ENCODE measurements at places on chromosomes 5 and 9.

GRCh38 chr5:13572163-13572562, 372.3 kb downstream of the DNAH5 start:
- no peak for DNase-seq

DNA sequence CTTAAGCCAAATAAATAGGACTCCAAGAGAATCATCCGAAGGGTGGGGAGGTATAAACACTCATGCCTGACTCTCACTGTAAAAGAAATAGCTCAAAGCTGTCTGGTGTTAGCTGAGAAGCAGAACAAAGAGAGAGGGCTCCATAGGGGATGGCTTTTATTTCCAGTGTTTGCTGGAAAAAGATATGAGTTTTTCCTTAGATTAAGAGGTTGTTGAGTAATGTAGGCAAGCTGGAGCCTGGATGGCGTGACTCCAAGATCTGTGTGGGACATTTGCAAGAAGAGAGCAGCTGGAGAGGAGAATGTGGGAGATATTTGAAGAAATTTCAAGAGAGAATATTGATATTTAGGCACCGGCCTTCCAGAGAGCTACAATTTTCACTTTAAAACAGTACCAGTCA, 793.7 kb upstream of the RGMB start:
- DNase-seq = no peak

GRCh38 chr9:90340421-90340820, 302.2 kb downstream of the DIRAS2 start:
- no peak for DNase-seq

- DNase-seq = no peak
Observed at GRCh38 chr5:100575815-100576214, 40.6 kb downstream of the FAM174A start.

GRCh38 chr5:146813346-146814157, 65.0 kb downstream of the PPP2R2B start:
- DNase-seq = no peak

- no peak for DNase-seq
Observed at GRCh38 chr5:167845952-167846351, 445.5 kb upstream of the WWC1 start.

- no peak for DNase-seq
Observed at GRCh38 chr5:74954919-74955318, 88.7 kb upstream of the FAM169A start.

DNA sequence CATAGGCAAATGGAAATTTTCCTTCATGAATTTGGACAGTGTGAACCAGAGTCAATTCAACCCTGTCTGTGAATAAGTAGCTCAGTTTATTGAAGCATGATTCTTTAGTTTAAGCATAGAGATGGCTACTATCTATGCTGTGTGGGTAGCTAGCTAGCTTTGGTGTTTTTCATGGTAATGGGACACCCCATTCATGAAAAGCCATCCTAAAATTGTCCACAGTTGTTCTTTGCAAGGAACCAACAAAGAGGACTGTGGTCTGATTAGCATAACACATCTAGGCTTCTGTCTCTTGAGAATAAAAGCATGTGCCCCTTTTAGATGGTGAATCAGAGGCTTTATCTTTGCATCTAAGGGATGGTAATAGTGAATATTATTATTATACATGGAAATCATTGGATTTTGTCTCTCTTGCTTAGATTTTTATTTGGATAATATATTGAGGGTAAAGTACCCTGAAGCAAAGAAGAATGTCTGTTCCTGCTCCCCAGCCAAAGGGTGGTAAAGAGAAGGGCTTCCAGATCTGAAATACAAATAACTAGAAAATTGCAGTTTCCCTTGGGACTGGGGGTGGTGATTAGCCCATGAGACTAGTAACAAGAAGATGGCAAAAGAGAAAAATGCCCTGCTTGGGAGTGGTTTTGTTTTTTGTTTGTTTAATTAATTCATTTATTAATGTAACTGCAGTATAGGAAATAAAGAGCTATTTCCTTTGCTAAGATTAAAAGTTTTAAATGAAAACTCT, 624.2 kb upstream of the ZNF608 start:
- no peak for DNase-seq

DNA sequence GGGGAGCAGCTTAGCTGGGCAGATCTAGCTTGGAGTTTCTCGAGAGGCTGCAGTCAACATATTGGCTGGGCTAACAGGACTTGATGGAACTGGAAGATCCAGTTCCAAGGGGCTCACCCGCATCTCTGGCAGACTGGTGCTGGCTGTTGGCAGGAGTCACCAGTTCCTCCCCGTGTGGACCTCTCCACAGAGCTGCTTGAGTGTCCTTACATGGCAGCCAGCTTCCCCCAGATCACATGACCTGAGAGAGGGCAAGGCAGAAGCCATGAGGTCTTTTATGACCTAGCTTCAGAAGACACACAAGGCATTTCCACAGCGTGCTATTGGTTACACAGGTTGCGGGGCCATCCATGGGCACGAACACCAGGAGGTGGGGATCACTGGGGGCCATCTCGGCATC, 26.4 kb upstream of the RXRA start:
- DNase-seq = no peak

GRCh38 chr5:54927097-54927746, 58.2 kb downstream of the ESM1 start:
- no peak for DNase-seq

- no peak for DNase-seq
Observed at GRCh38 chr9:124214596-124215367, 43.0 kb upstream of the NEK6 start.

DNA sequence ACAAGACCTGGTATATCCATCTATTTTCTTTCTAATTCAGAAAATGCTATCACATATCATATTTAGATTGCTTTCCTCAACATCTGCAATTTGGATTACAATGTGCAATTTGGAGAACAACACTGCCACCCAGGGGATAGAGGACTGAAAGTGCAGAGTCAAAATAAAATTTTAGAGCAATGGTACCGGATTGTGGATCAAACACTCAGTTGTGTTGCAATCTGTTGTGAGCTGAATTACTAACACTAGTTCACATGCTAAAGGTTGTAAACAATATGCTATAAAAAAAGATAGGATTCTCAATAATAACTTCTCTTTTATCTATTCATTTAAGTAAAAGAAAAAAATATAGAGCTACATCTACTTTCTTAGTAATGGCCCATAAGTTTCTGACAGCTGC, 11.9 kb upstream of the SRFBP1 start:
- no peak for DNase-seq

GRCh38 chr9:18623221-18624079, 149.5 kb downstream of the ADAMTSL1 start:
- DNase-seq = no peak

DNA sequence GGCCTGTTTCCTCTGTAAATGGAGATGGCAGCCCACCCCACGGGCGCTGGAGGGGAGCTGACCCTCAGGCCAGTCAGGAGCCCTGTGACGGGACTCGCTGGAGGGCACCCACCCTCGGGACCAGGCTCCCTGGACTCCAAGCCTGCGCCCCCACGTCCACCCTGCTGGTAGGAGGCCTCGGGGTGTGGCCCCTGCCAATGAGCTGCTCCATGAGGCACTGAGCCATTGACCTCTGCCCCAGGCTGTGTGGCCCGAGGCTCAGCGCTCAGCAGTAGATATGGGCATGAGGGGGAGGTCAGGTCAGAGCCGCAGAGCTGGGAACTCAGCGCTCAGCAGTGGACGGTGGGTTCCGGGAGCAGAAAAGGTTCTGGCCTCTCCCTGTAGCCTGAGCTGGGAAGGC, 52.3 kb upstream of the EGFL7 start:
- no peak for DNase-seq

DNA sequence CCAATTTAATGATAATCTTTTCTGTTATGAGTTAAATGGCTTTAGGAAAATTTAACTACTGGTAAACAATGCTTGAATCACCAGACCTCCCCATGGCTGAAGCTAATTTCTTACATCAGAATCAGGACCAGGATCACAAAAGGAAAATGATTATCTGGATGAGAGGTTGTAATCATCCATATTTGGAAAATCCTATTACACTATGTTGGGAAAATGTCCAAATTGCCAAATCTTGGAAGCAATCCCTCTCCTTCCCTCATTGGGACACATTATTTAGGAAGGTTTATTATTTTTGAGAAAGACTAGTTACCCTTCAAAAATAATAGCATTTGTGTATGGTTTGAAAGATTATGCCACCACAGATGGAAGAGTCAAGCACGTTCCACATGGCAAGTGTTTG, 130.7 kb upstream of the MINAR2 start:
- no peak for DNase-seq

GRCh38 chr9:112787978-112788377, 37.4 kb downstream of the SNX30 start:
- no peak for DNase-seq

DNA sequence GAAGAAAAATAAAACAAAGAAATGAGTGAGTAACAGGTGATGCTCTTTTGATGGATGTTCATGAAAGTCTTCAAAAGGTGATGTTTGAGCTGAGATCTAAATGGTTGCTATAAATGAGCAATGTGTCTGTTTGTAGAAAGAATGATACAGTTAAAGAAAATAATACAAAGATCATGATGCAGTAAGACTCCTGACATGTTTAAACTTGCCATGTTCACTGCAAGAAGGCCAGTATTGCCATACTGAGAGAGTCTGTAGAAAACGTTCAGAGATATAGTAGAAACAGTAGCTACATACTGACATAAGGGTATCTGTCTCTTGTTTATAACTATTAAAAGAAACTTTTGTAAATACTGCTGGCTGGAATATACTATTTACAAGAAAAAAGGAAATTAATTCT, 1609.2 kb upstream of the ACO1 start:
- no peak for DNase-seq

DNA sequence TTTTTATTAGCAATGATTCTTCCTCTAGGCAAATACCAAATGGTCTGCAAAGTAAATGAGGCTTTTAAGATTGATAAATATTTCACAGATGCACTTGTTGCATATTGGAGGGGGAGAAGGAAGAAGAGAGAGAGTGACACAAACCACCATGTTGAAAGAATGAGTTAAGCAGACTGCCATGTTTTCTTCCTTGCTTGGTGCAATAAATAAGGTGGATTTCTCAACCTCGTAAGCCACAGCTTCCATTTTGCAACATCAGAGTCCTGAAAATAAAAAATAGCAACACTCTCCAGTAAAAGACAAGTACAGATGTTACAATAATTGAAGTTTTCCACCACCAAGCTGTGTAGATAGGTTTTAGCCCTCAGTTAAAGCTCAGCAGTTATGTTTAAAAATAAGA, 202.9 kb downstream of the SGCD start:
- DNase-seq = no peak

- DNase-seq = no peak
Observed at GRCh38 chr9:87113874-87114273, 166.6 kb upstream of the GAS1 start.

DNA sequence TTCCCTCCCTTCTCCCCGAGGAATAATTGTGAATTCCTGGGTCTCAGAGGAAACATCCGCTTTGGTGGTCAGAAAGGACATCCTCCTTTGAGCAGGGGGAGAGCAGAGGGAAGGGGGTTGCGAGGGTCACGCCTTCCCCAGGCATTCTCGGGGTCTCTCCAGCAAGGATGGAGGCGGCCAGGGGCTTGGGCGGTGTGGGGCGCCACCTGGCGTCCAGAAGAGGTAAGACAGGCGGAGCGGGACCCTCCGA, 129.1 kb downstream of the KCNIP1 start:
- peak; percentile 53 for DNase-seq

DNA sequence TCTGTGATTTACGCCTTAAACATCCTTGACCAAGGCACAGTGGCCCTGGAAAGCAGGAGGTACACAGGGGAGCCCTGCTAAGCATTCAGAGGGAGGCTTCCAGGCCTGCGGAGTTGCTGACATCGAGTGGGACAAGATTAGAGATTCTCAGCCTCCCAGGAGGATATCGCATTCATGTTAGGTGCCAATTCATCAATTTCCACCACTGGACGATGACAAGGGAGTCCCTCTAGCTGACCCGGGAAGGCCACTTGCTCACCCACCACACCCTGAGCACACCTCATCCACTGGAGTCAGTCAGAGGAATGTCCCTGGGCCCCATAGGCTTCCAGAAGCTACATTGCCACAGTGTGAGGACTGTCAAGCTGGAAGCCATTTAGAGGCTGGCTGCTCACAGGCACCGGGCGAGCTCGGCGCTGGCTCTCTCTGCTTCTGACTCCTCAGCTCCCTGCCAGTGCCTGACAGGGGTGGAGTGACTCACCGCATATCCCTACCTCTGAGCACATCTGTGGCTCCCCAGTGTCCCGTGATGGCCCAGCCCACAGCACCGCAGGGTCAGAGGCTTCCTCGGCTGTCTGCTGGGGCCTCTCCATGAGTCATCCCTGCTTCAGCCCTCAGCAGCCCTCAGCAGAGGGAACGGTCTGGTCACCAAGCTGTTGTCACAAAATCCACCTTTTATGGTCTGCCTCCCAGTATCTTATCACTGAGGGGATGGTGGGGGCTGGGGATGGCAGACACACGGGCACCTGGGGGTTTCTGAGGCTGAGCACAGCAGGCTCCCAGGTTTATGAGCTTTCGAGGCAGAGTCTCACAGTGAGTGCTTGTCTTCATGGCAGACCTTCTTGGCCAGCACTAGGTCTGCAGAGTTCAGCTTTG, 117.5 kb downstream of the ZNF608 start:
- DNase-seq = no peak

- no peak for DNase-seq
Observed at GRCh38 chr5:140151144-140152021, 23.6 kb upstream of the CYSTM1 start.

GRCh38 chr9:122329597-122329996, 41.2 kb upstream of the PTGS1 start:
- DNase-seq = no peak

GRCh38 chr5:102536323-102536928, 37.6 kb upstream of the SLCO6A1 start:
- no peak for DNase-seq

GRCh38 chr9:115213818-115214334, 95.9 kb upstream of the TNC start:
- DNase-seq = no peak

- DNase-seq = no peak
Observed at GRCh38 chr5:171957591-171958251, 48.7 kb downstream of the FBXW11 start.

GRCh38 chr9:87751423-87751822, 25.5 kb downstream of the CTSL start:
- no peak for DNase-seq

DNA sequence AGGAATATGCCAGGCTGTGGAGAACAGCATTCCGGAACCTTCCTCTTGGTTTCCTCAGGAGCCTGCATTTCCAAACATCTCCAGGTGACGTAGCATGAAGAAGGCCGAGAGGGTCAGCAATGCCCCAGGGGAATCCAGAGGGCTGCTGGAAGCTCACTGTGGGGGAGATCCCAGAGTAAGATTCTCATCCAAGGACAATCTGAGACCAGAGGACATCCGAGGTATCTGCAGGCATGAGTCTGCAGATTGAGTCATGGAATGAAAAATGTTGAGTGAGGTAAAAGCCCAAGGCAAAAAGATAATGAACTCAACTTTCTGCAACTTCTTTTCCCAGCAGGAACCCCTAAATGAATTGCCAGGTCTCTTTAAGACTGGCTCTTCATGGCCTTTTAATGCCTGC, 73.5 kb downstream of the KIF4B start:
- DNase-seq = no peak

- DNase-seq = no peak
Observed at GRCh38 chr9:77679088-77679487, 31.0 kb upstream of the GNA14 start.

- no peak for DNase-seq
Observed at GRCh38 chr5:34930870-34931269, 1.5 kb downstream of the DNAJC21 start.

GRCh38 chr5:171901764-171902163, 104.7 kb downstream of the FBXW11 start:
- DNase-seq = no peak

GRCh38 chr5:115939059-115939458, 23.2 kb upstream of the LVRN start:
- no peak for DNase-seq

Data from D721Med (cell line).